ENCODE measurements at places on chromosomes 2 and 18.

GRCh38 chr18:61891271-61891670 lies 1.5 kb downstream of the RNF152 start:
- no peak for DNase-seq

- no peak for DNase-seq
These were observed 206.5 kb upstream of the ITGA4 start for GRCh38 chr2:181250691-181251090.

- no peak for DNase-seq
These were observed 45.4 kb downstream of the SOWAHC start for GRCh38 chr2:109659396-109660045.

GRCh38 chr2:167733747-167734146 lies 513.6 kb downstream of the STK39 start:
- no peak for DNase-seq

DNA sequence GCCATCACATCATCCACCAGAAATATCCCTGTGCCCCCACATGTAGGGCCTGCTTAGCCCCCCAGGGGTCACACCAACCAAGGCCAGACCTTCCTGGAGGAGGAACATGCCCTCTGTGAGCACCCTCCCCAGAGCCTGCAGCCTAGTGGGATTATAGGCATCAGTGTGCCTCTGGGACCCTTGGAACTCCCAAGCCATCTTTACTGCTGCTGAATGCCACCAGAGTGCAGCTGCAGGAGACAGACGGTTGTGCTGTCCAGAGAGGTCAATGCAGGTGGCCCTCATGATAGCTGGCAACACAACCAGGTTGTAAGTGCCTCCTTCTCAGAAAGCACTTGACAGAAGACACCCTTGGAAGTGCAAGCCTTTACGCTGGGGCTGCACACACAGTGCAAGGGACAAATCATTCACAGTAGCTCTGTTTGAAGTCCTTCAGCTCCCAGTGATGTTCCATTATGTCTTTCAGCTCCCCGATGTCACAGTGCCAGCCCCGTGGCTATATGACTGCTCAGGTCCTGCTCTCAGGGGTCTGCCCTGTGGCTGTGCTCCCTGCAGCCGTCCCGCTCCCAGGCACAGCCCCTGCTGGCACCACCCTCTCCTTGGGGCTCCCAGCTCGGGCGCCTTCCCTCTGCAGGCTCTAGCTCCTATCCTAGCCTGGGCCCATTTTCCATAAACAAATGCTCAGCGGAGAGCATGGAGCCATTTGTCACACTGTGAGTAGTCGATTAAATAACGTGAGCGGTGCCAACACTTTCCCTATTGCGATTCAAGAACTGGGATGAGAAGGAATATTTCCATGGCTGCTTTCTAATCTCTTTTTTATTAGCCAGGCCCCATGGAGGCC lies 65.1 kb downstream of the EDAR start:
- no peak for DNase-seq

Data from NCI-H1092 (cell line).